ENCODE measurements at places on chromosomes 5 and 9.

- no peak for DNase-seq
Measured at GRCh38 chr9:117156144-117156688, 258.6 kb downstream of the ASTN2 start.

GRCh38 chr9:2859776-2860379 is 16.0 kb upstream of the PUM3 start:
- no peak for DNase-seq

- no peak for DNase-seq
Measured at GRCh38 chr9:130870491-130871381, 25.9 kb downstream of the QRFP start.

GRCh38 chr9:27404661-27405060 is 107.7 kb upstream of the EQTN start:
- DNase-seq = no peak

- DNase-seq = no peak
Measured at GRCh38 chr9:113620377-113621161, 157.0 kb downstream of the RGS3 start.

GRCh38 chr9:89808076-89808755 is 203.4 kb downstream of the GADD45G start:
- no peak for DNase-seq

Measured in esophagus squamous epithelium (tissue), 5 donors.